Cardiac muscle cell (in vitro differentiated cells and primary cell): ENCODE measurements at places on chromosomes 2 and 18.

GRCh38 chr2:134217924-134218323 is 35.9 kb upstream of the MGAT5 start:
- no peak for DNase-seq

GRCh38 chr2:18856765-18857164 is 267.4 kb upstream of the NT5C1B start:
- DNase-seq, result no peak

DNA sequence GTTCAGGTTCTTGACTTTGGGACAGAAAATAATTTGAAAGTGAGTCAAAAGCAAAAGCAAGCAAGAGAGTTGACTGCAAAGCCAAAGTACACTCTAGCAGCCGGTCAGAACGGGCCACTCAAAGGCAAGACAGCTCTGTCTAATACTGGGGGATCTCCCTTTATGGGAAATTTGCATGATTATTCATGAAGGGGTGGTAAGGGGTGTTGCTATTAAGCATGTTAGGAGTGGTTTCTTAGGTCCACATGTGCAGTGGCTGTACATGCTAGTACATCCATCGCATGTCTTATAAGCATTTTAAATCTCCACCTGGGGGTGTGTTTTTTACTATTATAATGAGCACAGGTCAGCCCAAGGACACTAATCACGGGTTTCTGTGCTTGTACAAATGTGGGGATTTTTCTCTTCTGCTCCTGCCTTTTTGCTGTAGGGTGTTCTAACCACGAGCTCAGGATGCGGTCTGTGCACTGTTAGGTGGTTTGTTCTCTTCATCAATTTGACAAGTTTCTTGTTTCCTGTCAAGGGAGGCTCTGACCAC is 60.2 kb upstream of the SPP2 start:
- no peak for DNase-seq

GRCh38 chr2:11286749-11287148 is 57.7 kb downstream of the ROCK2 start:
- peak; percentile 45 for DNase-seq

DNA sequence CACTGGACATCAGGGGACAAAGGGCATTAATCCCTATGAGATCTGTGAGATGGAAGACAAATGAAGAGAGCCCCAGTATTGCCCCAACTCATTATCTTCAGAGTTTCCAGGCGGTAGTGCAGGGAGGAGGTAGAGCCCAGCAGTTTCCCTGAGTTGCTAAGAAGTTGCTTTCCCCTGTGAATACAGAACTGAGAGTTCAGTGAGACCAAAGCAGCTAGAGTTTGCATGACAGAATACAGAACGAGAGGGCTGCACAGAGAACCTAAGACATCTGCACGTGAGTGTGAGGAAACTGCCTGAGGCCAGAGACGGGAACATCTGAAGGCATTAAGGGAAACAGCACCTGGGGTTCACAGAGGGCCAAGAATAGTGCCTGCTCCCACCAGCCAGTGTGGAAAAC is 18.1 kb upstream of the PGAP1 start:
- DNase-seq, result no peak

GRCh38 chr2:40396124-40396523 is 55.8 kb downstream of the SLC8A1 start:
- no peak for DNase-seq

DNA sequence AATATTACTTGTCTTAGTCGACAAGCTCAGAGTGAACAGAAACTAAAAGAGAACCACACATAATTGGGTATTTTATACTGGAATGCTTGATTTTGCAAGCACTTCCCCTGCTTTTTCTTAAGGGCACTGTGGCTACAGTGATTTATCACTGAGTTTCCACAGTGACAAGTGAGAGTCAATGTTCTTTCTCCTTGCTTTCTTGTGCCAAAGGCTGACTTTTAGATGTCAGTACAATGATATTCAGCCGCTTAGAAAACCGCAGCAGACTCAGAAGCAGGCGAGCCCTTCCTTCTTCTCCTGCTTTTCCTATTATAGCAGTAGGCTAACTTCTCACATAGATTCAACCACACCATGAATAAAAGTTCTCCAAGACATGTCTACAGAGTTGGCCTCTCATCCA is 1603.6 kb upstream of the NXPH2 start:
- peak; percentile 3 for DNase-seq

GRCh38 chr2:36963106-36963505 is 3.2 kb downstream of the STRN start:
- no peak for DNase-seq

GRCh38 chr18:47901624-47902362 is 28.7 kb downstream of the SMAD2 start:
- no peak for DNase-seq

DNA sequence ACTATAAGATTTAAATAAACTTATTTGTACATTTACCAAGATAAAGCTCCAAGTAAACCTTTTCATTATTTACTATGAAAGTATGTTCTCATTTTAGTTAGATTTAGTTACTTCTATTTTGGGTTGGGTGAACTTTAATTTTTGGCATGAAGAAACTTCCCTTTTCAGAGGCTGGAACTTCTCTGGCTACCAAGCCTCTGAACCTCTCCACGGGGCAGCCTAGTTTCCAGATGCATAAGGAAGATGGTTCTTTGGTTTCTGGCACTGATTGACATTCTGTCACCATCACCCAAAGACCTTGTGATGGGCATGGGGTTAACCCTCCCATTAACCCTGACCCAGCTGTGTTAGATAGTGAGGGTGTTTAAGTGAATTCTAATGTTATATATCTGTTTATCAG is 17.1 kb downstream of the PSD4 start:
- no peak for DNase-seq

GRCh38 chr2:19312949-19313348 is 45.5 kb downstream of the OSR1 start:
- peak; percentile 17 for DNase-seq

- DNase-seq, result no peak
Measured at GRCh38 chr2:98465456-98466226, 21.0 kb downstream of the INPP4A start.

DNA sequence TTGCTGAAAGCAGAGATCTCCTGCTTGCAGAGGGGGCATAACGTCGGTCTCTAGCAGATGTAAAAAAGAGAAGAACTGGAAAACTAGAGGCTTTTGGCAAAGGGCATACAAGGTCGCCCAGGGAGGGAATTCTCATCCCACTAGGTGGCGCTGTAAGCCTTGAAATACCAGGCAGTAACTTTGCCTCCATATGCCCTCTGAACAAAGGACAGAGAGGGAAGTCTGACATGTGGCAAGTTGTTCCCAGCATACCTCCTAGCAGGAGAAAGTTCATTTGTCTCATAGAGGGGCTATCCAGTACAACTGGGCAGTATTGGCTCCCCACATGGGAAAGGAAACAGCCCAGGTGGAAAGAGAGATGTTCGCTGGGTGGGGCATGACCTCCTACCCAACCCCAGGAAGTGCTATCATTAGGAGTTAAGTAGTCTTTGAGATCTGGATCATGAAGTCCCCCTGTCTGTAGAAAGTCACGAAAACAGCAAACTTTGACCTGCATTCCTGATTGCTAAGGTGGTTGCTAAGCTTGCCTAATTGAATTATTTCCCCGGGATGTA is 39.9 kb downstream of the STK17B start:
- DNase-seq, result no peak

DNA sequence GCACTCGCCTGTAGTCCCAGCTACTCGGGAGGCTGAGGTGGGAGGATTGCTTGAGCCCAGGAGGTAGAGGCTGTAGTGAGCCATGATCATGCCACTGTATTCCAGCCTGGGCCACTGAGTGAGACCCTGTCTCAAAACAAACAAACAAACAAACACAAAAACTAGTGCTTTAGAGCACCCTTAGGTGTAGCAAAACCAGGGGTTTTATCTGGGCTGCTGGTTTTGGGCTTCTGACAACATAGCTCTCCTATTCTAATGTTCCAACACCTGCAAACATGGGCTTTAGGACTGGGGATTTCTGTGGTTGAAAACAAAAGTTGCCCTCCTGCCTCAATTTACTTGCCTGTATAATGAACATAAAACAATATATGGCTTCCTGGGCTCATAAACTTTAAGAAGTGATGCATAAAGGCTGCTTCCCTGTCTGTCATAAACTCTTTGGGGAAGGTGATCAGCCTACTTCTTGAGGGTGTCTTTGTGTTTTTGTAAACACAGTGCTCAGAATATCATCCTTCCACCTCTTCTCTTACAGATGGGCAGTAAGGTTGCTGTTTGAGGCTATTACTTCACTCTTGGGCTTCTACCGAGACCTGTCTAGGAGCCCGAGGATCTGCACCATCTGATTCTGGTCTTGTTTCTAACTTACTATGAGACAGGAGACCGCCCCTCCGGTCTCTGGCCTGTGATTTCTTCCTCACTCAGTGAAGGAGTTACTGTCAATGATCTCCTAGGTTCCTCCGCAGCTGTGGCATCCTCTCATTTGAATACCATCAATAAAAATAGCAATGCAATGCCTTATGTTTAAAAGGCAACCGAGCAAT is 246.5 kb downstream of the MYCN start:
- no peak for DNase-seq

DNA sequence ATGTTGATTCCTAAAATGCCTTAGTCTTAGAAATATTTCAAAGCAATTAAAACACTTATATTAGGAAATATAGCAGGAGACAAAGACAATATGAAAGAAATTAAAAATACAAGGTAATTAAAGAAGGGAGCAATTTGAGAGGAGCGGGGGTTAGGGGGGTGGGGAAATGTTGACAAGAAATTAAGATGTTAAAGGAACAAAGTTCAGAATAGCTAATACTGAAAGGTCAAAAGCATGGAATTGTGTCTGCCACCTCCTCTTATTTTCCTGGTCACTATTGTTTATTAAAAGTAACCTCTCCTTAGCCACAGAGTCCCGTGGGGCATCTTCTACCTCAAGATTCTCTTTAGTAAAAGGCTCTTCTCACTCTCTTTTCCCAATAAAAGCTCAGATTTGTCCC is 244.1 kb downstream of the MREG start:
- DNase-seq, result no peak

DNA sequence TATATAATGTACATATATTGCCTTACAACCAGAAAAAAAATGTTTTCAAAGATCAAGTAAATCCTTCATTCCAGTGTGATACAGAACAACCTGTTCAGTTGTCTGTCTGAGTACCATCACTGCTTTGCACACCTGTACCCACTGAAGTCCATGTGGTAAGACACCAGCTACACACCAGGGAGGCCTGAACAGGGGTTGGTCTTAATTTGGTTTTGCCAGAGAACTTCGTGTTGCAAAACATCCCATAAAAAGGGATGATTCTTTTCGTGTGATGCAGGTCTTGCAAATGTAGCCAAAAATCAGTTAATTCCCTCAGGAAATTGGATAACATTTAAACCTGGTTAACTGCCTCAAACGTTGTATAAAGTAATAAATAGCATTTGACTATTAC is 73.7 kb upstream of the SLC1A4 start:
- no peak for DNase-seq

GRCh38 chr2:241273210-241274020 is 42.1 kb downstream of the HDLBP start:
- DNase-seq, result no peak

- no peak for DNase-seq
Measured at GRCh38 chr18:32362484-32362883, 108.2 kb downstream of the GAREM1 start.

GRCh38 chr2:46171996-46172546 is 125.1 kb upstream of the EPAS1 start:
- no peak for DNase-seq

DNA sequence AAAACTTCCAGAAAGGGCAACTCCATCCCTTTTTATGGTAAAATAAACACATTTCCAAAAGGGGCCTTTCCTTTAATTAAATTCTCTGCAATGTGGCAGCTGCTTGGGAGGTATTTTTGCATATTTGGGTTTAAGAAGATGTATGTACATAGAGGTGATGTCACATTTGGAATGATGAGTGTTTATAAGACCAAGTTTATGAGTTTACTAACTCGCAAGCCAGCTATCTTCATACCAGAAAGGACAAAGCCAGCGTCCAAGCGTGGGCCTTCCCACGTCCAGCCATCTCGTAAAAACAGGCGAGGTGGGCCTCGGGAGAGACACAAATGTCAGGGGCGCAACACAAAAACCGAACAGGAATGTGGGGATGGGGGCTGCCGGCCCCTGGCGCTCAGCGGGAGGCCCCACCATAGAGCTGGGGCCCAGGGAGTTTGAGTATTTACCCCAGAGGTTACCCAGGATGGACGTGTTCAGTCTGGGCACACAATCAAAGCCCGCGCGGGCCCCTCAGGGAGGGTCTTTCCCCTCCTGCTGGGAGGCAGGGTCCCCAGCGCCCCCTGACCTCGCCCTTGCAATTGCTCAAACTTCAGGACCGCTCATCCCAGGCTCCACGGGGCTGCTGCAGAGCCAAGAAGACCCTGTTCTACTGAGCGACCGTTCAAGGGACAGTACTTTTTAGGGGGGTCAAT is 137.3 kb downstream of the TWIST2 start:
- no peak for DNase-seq

GRCh38 chr2:23614701-23615100 is 229.7 kb downstream of the KLHL29 start:
- DNase-seq, result no peak

- DNase-seq, result no peak
Measured at GRCh38 chr2:102718387-102719316, 43.2 kb upstream of the TMEM182 start.

DNA sequence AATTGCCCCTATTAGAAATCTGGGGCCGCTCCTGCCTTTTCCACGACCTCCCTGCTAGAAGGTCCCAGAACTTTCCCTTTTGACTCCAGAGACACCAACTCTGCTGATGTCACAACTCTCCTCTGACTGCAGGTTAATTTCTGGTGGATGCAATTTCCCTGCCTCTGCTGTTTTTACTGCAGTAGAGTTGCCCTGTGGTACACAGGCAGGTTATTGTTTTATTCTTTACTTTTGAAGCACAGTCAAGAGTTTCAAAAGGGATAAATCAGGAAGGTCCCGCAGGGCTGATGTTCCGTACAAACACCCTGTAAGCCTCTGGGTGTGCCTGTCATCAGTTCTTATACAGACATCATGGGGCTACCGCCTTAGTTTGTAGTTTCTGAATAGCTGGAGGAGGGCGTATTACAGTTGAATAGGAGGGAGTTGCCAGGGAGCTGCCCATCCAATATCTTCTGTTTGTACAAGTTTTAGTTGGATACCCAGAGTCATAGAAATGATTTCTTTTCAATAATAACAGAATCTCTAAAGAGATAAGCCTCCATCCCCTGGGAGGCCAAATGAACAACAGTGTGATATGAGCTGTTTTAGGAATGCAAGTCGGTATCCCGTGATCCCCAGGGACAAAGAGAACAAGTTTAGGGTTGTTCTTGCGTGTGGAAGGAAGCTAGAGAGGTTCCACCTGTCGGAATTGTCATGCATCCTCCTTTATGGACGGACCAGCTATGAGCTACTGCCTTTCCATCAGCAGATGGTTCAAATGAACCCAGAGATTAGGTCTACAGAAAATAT is 108.4 kb upstream of the COPS8 start:
- DNase-seq, result no peak

- DNase-seq, result no peak
Measured at GRCh38 chr2:239035997-239036731, 188.3 kb downstream of the TWIST2 start.

- no peak for DNase-seq
Measured at GRCh38 chr2:28506112-28506910, 10.5 kb downstream of the PLB1 start.

- peak; percentile 41 for DNase-seq
Measured at GRCh38 chr2:56770490-56770889, 586.7 kb downstream of the CCDC85A start.

GRCh38 chr18:73617981-73618380 is 529.7 kb downstream of the FBXO15 start:
- no peak for DNase-seq

- DNase-seq, result no peak
Measured at GRCh38 chr2:134639265-134639664, 79.5 kb downstream of the TMEM163 start.

- no peak for DNase-seq
Measured at GRCh38 chr18:58313491-58314032, 269.5 kb downstream of the NEDD4L start.
